Mesenteric fat pad (tissue), 1 donor: ENCODE measurements at places on chromosomes 7 and 10. TPM values are rescaled to one million over a fixed set of nuclear protein-coding genes. Genes with fewer than 3 reads are reported as not detected.

Gene MTURN
- total RNA-seq = 113 TPM

DNA sequence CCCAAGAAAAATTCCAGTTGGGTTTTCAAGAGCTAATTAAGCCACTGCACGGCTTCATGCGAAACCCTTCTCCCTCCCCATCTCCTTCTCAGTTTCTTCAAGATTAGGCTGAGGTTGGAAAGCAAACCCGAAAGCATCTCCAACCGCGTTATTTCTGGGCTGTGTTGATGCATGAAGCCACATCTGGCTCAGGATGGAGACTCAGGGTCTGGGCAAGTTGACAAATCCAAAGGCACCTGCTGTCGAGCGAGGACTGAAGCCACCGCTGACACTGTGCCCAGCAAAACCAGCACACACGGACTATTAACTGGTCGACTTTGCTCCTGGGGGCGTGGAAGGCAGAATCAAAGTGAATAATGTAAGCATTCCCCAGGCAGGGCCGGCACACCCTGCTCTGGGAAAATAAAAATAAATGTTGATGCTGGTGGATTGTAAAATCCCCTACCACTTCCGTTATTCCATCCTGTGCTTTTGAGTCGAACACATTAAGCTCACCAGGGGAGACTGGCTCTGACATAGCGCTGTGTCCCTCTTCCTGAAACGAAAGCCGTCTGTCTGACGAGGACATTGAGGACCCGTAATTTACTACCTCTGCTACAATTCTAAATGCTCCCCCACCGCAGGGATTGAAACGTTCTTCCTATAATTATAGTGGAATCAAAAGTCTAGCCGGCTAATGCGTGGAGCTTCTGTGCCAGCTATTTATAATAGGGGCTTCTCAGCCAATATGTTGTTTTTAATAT lies 269.8 kb downstream of the ADARB2 start:
- DNase-seq = no peak

- no peak for DNase-seq
These were observed 268.1 kb downstream of the CAMK1D start for GRCh38 chr10:12617191-12618175.

Gene LLCFC1
- not detected for total RNA-seq

- DNase-seq = no peak
These were observed 114.5 kb downstream of the ARID5B start for GRCh38 chr10:62015994-62016393.

DNA sequence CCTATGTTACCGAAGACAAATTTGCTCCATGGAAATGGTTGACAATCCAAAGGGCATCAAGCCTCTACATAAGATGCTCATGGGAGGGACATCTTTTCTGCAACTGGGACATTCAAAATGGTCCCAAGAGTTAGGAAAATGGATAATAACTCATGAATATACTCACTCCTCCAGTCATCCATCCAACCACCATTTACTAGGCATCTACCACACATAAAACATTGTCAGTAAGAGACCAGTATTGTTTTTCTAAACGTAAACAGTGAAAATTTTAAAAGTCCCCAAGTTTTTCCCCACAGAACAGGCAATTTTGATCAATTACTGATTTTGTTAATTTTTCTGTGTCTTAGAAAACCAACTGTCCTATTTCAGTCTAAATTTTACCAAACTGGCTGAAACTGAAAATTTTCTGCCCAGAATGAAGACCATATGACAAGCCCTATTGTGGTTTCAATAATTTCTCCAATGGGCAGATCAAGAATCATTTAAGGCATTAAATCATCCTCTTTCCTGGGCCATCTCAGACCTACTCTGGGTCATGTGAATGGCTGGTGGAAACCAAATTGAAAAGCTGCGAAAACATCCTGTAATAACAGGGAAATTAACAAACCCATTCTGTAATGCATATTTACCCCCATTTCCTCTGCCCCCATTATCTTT lies 24.2 kb downstream of the PIK3AP1 start:
- no peak for DNase-seq

Gene IGFBP1
- total RNA-seq = not detected
